Omental fat pad (tissue), 4 donors: ENCODE measurements at places on chromosomes 6 and 20. TPM values are rescaled to one million over a fixed set of nuclear protein-coding genes. Genes with fewer than 3 reads are reported as not detected.

DNA sequence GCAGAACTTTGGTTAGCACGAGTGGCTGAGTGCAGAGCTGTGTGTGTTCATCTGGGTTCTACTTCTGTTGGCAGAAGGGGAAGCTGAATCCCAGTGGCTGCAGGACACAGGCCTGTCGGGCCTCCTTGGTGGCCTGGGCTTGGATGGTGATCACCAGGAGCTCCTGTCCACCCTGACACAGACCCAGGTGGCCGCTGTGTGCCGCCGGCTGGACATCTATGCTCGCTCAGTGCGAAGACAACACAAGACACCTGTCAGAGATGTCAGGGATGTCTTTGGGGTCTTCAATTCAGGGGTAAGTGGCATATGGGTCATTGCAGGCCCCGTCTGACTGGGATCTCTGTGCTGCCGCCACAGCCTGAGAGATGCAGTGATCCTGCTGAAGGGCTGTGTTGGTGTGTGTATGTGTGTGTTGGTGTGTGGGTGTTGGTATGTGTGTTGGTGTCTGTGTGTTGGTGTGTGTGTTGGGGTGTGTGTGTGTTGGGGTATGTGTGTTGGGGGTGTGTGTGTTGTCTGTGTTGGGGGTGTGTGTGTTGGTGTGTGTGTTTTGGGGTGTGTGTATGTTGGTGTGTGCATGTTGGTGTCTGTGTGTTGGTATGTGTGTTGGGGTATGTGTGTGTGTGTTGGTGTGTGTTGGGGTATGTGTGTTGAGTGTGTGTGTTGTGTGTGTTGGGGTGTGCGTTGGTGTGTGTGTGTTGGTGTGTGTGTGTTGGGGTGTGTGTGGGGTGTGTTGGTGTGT lies 25.5 kb downstream of the ARHGAP40 start:
- no peak for DNase-seq

- no peak for DNase-seq
These were observed 34.7 kb downstream of the TFEB start for GRCh38 chr6:41700463-41701347.

GRCh38 chr6:36242626-36243025 lies 27.2 kb upstream of the PNPLA1 start:
- DNase-seq: no peak

- DNase-seq: no peak
These were observed 75.0 kb downstream of the IRF4 start for GRCh38 chr6:466564-466963.

DNA sequence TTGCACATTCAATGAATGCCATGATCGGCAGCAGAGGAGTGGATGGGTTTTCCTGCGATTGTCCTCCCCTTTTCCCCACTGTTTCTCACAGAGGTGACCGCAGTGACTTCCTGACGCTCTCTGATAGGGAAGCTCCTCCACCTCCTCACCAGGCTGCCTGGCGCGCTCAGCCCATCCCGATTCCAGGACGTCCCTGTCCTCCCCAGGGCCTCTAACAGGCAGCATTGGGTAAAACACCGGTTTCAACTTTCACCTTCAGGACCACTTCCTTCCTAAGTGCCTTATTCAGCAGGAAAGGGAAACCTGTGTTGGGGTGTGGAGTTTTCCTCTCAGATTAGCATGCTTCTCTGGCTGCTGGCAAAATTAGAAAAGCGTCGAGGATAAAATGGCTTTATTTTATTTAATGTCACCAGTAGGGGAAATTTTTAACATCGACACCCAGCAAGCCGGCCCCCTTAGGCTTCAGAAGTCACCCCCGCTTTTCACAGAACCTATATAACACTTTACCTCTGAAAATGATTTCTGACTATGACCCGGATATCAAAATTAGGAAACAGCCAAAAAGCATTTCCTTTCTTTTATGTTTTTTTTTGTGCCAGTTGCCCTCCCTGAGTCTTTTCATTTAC lies 570.4 kb upstream of the GJE1 start:
- no peak for DNase-seq

GRCh38 chr6:149905911-149906371 lies 8.0 kb upstream of the RAET1E start:
- DNase-seq: no peak

DNA sequence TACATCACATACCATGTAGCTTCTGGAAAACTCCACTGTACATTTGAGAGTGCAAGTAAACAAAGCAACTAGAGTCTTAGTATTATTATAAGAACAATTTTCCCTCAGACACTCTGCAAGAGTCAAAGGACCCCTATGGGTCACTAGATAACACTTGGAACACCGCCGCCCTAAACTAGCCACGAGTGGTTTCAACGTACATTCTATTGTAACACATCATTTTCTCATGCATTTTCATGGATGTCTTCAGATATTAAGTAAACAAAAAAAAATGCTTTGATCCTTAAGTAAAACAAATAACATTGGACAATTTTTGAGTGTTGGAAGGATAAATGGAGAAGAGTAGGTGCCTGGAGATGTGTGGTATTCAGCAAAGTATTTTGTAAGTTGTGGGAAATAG lies 3.2 kb upstream of the RNF146 start:
- DNase-seq: no peak

GRCh38 chr6:39256294-39256940 lies 27.1 kb upstream of the KCNK5 start:
- no peak for DNase-seq

DNA sequence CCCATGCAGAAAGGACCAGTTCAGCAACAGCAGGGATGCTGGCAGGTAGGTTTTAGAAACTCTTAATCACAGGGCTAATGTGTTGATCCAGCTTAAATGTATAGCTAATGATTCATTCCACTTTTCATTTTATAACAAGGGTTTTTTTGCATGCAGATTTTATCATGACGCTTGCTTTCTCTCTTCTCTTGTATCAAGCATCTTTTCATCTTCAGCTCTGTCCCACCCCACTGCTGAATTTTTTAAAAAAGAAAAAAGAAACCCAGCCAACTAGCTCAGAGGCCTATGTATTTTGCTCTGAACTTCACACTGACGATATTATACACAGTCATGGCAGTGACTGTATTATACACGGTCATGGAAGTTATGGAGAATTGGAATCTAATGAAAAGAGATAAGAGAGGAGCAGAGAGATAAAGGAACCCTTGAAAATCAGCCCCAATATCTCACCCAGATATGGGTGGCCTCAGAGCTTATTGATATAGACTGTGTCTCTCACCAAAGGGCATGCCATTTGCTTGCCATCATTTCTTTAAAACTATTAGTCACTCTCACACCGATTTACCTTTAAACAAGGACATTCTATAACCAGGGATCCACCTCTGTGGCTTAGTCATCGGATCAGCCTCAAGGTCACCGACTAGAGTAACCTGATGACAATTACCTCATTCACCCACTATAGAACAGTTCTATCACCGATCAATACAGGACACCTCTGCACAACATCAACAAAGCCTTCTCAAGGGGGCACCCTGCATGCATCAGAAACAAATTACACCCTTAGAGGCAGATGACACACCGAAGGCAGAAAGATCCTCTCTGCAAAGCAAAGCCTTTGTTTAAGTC lies 222.0 kb downstream of the ATXN1 start:
- DNase-seq: no peak

DNA sequence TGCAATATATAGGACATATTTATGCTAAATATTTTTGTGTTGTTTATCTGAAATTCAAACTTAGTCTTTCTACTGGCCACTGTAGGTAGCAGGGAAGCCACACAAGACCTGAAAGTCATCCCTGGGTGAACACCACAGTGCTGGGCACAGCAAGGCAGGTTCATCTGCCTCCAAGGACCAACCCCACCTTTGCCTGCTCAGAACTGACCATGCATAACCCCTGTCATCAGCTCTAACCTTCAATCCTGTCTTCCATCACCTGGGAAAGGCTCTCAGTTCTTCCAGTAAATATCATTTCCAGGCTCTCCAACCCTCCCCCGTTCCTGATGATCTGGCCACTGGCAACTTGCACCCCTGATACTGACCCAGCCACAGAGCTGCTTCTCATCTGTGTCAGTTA lies 32.7 kb upstream of the CST7 start:
- no peak for DNase-seq

GRCh38 chr6:29506446-29507067 lies 18.8 kb upstream of the MAS1L start:
- no peak for DNase-seq

GRCh38 chr6:38714239-38715015 lies 684 bp upstream of the DNAH8 start:
- DNase-seq: no peak

ULBP1 gene
- 0.25 TPM for total RNA-seq

MLN gene
- total RNA-seq: not detected

SMLR1 gene
- total RNA-seq: not detected

OTOR gene
- not detected for total RNA-seq

SLC44A4 gene
- total RNA-seq: 0.38 TPM

DZANK1 gene
- total RNA-seq: 1.9 TPM

LHFPL5 gene
- not detected for total RNA-seq

WFDC5 gene
- not detected for total RNA-seq

FAM229B gene
- total RNA-seq: 4.9 TPM

OOEP gene
- not detected for total RNA-seq
